Osteoblast (primary cell): ENCODE measurements at places on chromosomes 1 and 21. TPM values are rescaled to one million over a fixed set of nuclear protein-coding genes. Genes with fewer than 3 reads are reported as not detected.
A peak's percentile ranks its signal among the peaks of the same experiment; 100 is the strongest.

The TTC34 gene
- total RNA-seq, result 0.29 and 0.36 TPM in 2 replicates

The PALMD gene
- 2.5 and 5.6 TPM in 2 replicates for total RNA-seq

The RNU1-2 gene
- total RNA-seq, result under 0.01 TPM in 1 of 2 replicates, not detected in the other

The LCE1C gene
- not detected in 2 replicates for total RNA-seq

The IL20 gene
- total RNA-seq, result not detected in 2 replicates

The HES3 gene
- not detected in 2 replicates for total RNA-seq

The FAM72D gene
- total RNA-seq, result under 0.01 TPM in 1 of 2 replicates, not detected in the other

The TMEM167B gene
- total RNA-seq, result 24.6 and 30.1 TPM in 2 replicates

The LRIF1 gene
- 10.5 and 13.6 TPM in 2 replicates for total RNA-seq

The LCE3D gene
- not detected in 2 replicates for total RNA-seq

The OR2T33 gene
- total RNA-seq, result not detected in 2 replicates

The B3GALT5 gene
- total RNA-seq, result under 0.01 TPM in 2 replicates

The SIK1 gene
- 3.2 and 3.3 TPM in 2 replicates for total RNA-seq

DNA sequence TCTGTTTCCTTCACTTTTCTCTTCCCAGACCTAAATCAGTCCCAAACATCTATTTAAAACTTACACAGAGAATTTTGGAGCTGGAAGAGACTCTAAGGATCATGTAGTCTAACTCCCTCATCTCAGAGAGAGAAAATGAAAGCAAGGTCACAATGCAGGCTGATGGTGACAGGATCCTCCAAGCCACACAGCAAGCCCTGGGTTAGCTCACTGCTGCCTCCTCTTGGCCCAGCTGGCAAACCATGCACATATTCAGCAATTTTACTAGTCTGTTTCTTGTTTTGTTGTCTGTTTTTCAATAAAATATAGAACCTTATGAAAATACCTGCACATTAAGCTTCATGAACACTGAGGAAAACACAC lies 27.7 kb upstream of the LY9 start:
- no peak for DNase-seq

- no peak for DNase-seq
Observed at GRCh38 chr1:63682936-63683335, 89.7 kb downstream of the PGM1 start.

DNA sequence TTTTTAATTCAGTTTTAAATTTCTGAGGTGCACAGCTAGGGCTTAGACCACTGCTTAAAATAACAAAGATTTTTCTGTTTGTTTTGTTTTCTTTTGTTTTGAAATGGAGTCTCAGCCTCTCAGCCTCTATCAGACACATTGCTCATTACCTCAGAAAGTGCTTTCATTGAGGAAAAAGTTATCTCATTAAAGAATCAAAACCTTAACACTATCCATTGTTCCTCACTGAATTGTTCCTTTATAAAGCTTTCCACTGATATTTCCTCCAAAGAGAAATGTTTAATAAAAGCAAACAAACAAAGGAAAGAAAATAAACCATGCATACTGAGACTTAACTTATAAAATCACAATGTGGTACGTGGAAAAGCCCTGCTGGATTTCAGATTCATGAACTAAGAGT lies 63.8 kb downstream of the SIPA1L2 start:
- no peak for DNase-seq

GRCh38 chr1:164623805-164624204 lies 64.8 kb downstream of the PBX1 start:
- DNase-seq, result no peak

GRCh38 chr1:235646463-235646862 lies 3.1 kb downstream of the GNG4 start:
- peak; percentile 58 for DNase-seq

DNA sequence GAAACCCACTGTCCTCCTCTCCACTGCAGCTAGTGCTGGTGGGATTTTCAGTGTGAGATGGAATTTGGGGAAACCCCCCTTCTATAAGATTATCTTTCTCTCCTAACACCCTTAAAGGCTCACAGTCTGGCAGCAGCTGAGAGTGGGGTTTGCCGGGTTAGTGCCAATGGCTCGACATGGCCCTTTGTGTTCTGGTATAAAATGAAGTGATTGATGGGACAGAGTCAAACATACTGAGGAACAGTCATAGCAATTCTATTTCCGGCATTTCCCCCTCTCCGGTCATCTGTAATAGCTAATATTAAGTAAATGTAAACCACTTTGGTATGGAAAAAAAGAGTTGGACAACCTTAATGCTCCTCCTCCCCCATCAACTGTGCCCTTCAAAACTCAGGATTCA lies 37.6 kb downstream of the TFF3 start:
- DNase-seq, result peak; percentile 39

DNA sequence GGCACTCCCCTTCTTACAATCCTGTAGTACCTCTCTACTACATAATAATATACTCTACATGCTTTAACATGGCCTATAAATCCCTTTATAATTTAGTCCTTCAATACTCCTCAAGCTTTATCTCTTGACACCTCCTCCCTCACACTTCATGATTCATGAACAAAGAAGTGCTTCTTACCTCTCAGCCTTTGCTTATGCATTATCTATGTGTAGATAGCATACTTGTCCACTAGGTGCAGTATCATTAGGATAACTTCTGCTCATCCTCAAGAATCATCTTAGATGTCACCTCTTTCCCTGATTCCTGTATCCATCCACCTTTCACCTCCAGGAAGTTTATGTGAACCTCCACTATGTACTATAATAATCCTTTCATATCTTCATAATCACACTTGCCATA lies 74.4 kb downstream of the COL24A1 start:
- DNase-seq, result no peak

- DNase-seq, result peak; percentile 91
Observed at GRCh38 chr1:92481971-92482664, 4.6 kb downstream of the GFI1 start.

GRCh38 chr1:23742670-23743286 lies 493 bp upstream of the ELOA start:
- no peak for DNase-seq

DNA sequence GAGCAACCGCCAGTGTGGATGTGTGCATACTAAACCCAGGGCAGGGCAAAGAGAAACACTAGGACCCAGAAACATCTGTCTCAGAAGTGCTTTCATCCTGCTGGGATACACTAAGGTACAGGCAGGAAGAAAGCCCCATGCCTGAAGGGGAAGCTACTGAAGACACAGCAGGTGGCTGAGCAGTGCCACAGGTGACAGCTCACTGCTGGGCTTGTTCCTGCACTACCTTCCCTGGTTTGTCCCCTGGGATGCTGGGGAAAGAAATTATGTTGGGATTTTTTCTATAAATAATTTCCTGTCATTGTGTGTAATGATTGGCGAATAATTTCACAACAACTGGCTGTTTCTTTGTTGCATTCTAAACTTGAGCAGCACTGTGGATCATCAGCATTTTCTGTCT lies 245.3 kb upstream of the RAB4A start:
- DNase-seq, result no peak

- DNase-seq, result peak; percentile 83
Observed at GRCh38 chr1:10530756-10531495, 56.2 kb downstream of the PEX14 start.

DNA sequence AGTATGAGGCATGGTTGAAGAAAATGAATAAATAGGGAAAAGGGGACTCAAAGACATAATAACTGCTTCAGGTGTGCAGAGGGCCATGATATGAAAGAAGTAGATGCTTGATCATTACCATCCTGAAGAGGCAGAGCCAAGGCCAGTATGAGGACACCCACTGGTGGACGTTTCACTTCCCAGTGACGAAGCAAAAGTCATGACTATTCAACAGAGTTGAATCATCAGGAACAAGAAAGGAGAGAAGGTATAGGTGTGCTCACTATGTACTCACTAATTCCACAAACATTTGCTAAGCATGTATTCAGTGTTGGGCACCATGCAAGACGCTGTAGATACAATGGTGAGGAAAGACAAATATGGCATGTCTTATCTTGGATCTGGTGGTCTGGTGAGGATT lies 319.2 kb upstream of the RUNX1 start:
- no peak for DNase-seq

DNA sequence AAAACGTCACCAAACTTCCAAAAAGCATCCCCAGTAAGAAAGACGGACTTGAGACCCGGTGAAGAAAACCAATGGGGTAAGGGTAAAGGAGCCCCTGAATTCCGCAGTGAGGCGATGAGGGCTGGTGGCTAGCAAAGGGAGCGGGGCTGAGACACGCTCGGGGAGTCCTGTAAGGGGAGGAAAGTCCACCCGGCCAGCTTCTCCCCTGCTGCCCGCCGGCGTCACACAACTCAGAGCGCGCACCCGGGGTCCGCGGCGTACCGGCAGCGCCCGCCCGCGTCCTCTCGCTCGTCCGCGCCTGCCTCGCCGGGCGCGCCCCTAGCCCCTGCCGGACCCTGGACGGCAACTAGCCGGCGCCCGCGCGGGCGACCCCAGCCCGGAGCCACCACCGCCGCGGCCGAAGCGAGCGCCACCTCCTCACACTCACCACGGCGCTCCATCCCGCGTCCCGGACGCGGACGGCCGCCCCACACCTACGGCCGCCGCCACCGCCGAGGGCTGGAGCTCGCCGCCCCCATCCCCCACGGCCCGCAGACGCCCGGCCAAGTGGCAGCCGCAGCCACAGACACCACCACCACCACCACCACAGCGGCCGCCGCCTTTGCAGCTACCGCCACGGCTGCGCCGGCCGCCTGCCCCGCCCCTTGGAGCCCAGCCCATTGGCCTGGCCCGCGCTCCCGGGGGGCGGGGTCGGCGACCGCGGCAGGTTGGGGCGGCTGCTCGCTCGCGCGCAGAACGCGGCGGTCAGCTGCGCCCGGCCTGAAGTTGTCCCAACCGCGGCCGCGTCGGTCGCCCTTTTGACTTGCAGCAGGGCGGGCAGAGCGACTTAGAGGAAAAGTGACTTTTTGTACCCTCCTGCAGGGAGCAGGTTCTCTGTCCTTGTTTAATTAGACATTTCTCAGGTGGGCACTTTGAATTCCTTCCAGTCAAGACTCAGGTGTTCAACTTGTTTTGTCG lies 10.0 kb upstream of the ARHGAP29 start:
- peak; percentile 92 for DNase-seq

- DNase-seq, result peak; percentile 80
Observed at GRCh38 chr1:161305867-161306519, 3.8 kb downstream of the MPZ start.

DNA sequence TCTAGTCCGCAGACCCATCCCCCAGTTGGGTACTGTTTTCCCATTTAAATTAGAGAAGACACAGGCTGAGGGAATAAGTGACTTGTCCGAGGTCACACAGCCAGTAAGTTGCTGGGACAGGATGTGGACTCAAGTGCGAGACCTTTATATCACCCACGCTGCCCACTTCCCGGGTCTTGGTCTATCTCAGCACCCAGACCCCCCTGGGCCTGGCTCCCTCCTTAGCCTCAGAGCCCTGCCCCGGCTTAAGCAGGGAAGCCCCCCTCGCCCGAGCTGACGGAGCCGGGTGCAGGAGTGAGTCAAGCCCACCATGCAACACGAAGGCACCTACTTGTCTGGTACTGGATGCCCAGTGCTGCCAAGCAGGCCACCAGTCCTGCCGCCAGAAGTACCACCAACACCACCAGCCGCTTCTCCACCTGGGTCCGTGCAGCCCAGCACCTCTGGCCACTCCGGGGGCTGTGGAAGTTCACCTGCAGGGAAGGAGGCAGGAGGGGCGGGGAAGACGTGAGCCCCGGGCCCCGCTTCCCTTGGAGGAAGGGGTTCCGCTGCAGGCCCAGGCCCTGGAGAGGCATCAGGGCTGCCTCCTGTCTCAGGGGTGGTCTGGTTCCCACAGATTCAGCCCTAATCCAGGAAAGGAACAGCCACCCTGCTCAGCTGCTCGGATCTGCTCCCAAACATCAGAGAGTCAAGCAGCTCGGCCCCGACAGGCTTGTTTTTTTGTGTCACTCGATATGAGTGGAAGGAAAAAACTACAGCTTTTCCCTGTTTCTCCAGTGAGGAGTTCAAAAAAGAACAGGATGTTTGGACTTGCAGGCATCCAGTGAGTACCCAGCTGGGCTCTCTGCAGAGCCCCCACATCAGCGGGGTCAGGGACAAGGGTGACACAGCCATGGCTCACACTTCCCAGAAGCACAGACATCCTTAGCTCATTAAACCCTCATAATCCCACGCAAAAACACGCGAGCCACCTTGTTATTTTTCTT lies 11.1 kb downstream of the ECE1 start:
- DNase-seq, result peak; percentile 86

GRCh38 chr1:204520834-204521709 lies 4.9 kb downstream of the MDM4 start:
- DNase-seq, result peak; percentile 27

DNA sequence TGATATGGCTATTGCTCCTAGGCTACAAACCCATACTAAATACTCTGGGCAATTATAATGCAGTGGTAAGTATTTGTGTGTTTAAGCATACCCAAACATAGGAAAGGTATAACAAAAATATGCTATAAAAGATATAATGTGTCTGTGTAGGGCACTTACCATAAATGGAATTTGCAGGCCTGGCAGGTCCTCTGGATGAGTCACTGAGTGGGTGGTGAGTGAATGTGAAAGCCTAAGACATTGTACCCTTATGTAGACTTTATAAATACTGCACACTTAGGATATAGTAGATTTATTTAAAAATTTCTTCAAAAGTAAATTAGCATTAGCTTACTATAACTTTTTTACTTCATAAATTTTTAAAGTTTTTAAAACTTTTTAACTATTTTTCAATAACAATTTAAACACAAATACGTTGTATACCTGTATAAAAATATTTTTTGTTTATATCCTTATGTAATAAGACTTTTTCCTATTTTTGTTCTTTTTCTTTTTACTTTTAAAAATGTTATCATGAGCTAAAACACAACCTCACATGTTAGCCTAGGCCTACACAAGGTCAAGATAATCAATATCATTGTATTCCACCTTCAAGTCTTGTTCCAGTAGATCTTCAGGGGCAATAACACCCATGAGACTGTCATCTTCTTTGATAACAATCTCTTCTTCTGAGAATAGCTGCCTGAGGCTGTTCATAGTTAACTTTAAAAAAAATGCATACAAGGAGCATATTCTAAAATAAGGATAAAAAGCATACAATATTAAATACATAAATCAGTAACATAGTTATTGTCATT lies 306.3 kb upstream of the RGS18 start:
- no peak for DNase-seq

- DNase-seq, result no peak
Observed at GRCh38 chr1:3527774-3528173, 73.3 kb downstream of the ARHGEF16 start.

DNA sequence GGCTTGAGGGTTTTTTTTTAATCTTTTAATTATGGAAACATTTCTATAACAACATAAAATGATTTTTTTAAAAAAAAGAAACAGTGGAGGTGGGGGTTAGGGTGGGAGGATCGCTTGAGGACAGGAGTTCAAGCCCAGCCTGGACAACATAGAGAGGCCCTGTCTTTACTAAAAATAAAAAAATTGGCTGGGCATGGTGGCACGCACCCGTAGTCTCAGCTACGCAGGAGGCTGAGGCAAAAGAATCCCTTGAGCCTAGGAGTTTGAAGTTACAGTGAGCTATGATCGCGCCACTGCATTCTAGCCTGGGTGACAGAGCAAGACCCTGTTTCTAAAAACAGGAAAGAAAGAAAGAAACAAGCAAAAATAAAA lies 32.2 kb upstream of the RNF11 start:
- no peak for DNase-seq
